ENCODE measurements at places on chromosomes 5 and 9.
A peak's percentile ranks its signal among the peaks of the same experiment; 100 is the strongest.

DNA sequence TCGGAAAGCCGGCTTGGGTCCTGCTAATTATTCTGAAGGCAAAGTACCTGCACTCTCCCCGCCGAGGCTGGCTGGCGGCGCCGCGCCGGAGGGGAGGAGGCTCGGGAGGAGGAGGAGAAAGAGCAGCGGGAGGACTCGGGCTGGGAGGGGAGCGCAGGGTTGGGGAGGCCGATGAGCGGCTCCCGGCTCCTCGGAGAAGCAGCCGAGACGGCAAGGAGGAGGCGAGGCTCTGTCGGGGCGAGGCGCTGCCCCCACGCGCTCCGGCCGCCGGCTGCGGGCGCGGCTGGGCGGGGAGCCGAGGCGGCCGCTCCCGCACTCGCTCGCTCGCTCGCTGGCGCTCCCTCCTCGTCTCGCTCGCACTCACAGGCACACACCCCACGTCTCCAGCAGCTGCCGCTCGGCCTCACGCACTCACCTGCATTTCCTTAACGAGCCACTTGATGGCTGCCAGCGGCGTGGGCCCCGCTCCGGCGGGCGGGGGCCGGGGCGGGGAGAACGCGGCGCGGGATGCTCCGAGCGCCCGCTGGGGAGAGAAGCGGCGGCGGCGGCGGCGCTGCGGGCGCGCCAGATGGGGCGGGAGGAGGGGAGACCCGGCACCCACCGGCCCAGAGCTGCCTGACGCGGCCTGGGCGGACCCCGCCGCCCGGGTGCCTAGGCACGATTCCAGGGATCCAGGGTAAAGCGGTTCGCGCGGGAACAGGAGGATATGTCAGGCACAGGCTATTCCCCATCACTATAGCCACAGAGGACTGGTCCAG, at the start of gene PTPRD:
Gene PTPRD, minus strand, starts transcription at position 362 of the 758 bp plus-strand sequence.
- no peak for DNase-seq

DNA sequence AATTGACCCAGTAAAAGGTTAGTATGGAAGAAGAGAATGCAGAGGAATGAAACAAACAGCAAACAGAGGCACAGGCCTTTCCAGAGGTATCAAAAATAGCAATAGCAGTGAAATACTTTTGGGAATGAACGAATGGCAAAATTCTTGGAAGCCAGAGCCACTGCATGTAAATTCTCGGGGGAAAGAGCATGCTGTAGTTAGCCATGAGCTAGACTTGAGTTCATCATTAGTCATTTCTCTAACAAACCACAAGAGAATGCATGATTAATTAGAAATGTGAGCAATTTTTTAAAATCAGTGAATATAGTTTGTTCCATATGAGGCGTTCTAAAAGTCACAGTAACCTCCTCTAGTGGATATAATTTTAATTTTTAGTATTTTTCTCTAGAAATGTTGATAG, 170.3 kb upstream of the PRR16 start:
- DNase-seq, result no peak

DNA sequence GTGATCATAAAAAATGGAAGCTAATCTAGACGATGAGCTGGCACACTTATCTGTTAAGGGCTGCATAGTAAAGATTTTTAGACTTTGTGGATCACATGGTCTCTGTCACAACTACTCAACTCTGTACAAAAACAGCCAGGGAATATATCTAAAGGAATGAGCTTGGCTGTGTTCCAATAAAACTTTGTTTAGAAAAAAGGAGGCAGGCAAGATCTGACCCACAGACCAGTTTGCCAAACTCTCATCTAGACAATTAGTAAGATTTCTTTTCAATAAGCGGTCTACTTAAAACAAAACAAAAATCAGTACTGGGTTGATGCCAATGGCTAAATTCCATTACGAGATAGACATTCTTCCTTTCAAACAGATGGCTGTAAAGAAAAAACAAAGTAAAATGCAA, 53.0 kb upstream of the RETREG1 start:
- DNase-seq, result no peak

- DNase-seq, result no peak
These were observed 97.9 kb upstream of the MAMDC2 start for GRCh38 chr9:69945671-69946141.

GRCh38 chr9:1453636-1454035, 403.5 kb downstream of the DMRT2 start:
- DNase-seq, result no peak

DNA sequence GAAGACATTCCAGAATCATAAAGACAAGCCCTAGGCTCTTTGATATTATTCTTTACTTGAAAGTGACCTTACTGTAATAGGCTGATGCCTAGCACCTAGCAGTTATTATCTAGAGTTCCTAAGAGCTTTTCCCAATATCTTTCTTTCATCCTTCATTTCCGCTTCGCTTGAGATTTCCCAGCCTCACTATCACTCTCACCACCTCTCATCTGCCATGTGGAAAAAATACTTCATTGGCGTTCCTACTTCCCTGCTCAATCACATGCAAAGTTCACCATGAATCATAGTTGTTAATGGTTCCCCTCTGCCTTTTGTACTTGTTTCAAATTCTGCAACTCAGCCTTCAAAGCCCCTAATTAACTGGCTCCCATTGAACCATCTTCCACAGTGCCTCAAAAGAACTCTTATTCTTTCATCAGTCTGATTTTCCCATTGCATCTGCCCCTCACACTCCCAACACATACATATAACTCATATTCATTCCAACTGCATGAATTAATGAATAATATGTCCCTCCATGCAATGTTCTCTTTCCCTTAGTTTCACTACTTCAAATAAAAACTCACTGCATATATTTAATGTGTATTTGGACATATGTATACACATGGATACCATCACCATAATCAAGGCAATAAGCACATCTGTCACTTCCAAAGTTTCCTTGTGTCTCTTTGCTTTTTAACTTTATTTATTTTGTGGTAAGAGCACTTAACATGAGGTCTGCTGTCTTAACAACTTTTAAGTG, 221.6 kb downstream of the PARP8 start:
- no peak for DNase-seq

DNA sequence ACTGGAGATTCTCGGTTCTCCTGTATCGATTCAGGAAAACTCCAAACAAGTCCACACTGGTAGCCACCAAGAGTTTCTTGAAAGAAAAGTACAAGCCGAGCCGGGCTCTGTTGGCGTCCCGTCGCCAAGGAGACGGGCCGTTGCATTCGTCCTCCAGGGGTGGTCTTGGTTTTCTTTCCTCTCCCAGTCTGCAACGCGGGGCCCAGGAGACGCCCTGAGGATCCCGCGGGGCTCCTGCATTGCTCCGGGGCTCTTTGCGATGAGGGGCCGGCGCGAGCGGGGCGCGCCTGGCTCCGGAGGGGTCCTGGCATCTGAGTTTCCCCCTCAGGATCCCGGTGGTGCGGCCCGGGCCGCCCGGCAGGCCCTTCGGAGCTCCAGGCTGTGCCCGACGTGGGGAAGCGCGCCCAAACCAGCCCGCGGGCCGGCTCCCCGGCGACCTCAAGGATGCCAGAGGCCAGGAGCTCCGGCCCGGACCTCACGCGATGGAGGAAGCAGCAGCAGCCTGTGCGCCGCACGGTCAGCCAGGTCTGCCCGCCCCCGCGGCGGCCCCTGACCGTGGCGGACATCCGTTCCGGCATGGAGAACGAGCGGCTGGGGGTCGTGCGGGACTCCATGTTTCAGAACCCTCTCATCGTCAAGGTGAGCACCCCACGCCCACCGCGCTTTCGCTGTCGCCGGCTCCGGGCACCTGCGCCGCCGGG, at the start of gene CFAP77:
Gene CFAP77, plus strand, starts transcription at position 384 of the 701 bp plus-strand sequence. Its CDS starts 61 bp downstream, at position 445.
- DNase-seq, result peak; percentile 41

- no peak for DNase-seq
These were observed 1.7 kb downstream of the SNCB start for GRCh38 chr5:176628406-176629228.

DNA sequence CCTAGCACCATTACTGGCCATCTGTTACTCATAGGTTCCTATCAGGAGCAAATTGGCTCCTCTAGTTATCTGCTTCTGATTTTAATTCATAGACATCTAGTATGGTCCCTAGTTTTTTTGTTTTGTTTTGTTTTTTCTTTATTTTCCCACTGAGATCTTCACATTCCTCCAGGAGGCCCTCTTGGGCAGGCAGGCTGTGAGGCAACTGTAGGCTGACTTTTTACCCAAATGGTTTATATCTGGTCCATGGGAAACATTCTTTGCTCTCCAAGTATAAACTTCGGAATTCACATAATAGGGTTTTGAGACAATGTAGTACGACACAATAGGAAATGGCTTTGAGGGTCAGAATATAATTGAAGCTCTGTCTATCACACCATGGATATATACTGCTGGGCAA, 250.9 kb upstream of the DAB2 start:
- DNase-seq, result no peak

DNA sequence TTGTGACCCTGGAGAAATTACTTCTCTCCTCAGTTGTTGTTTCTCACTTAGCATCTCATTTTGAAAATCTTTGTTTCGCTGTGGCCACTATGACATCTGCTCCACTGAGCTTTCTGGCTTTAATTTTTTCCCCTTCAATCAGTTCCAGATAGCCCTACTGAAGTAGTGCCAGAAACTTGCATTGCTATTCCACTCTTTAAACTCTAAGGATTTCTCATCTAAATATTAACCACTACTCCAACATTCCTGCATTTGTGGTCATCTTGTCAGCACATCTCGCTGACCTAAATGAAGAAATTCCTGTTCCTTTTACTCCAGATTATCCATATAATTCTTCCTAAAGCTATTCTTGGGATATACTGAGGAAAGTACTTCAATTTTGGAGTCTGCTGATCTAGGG, 15.3 kb upstream of the NOL6 start:
- no peak for DNase-seq

DNA sequence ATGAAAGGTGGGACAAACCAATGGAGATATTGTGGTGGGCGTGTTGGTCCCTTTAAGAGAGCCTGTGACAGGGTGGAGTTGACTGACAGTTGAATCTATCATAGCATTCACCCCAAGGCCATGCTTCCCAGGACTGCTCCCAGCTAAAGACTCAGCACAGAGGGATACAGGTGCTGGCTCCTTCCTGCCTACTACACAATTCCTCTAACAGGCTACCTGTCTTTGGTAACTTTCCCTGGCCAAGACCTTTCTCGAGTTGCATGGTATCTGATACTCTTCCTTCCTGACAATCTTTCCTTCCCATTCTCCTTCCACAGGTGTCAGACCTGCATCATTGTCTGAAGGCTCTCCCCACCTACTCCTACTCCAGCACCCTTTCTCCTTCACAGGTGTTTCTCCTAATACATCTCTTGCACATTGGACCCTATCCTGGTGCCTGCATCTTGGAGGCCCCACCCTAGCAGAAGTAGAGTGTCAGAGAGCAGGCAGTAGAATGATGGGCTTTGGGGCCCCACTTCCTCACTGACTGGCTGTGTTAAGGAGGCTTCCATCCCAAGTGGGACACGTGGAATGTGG, 120.7 kb upstream of the ALDH1B1 start:
- no peak for DNase-seq

DNA sequence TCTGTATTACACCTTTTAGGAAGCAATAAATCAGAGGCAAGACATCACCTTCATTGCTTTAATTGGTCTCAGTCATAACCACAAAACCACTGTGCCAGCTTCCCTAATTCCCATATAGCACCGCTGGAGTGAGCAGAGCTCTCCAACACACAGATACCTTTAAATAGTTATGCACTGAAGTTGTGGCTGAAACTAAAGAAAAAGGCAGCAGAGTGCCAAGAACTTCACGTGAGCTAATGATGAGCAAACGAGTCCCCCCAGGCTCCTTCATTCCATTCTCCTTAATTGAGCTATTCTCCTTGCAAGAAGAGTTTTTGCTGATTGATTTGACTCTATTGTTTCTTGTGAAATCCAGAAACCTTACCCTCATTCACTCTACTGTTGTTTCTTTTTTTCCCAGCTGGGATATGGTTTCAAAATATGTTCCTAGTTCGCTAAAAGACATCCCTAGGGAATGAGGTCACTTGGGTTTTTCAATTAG, 501.5 kb downstream of the SPATA31D1 start:
- DNase-seq, result no peak

GRCh38 chr5:90902651-90903386, 344.2 kb downstream of the ADGRV1 start:
- no peak for DNase-seq

GRCh38 chr5:177300951-177301350, 2.6 kb downstream of the RAB24 start:
- DNase-seq, result no peak

GRCh38 chr9:37437621-37438020, 15.1 kb downstream of the GRHPR start:
- no peak for DNase-seq

- no peak for DNase-seq
These were observed 50.2 kb upstream of the VDAC1 start for GRCh38 chr5:134055015-134055414.

GRCh38 chr5:86917117-86917579, 299.4 kb downstream of the COX7C start:
- DNase-seq, result no peak

- DNase-seq, result no peak
These were observed 133.1 kb downstream of the ADAMTS12 start for GRCh38 chr5:33758737-33759136.

GRCh38 chr9:36721846-36722588, 149.3 kb downstream of the MELK start:
- no peak for DNase-seq

DNA sequence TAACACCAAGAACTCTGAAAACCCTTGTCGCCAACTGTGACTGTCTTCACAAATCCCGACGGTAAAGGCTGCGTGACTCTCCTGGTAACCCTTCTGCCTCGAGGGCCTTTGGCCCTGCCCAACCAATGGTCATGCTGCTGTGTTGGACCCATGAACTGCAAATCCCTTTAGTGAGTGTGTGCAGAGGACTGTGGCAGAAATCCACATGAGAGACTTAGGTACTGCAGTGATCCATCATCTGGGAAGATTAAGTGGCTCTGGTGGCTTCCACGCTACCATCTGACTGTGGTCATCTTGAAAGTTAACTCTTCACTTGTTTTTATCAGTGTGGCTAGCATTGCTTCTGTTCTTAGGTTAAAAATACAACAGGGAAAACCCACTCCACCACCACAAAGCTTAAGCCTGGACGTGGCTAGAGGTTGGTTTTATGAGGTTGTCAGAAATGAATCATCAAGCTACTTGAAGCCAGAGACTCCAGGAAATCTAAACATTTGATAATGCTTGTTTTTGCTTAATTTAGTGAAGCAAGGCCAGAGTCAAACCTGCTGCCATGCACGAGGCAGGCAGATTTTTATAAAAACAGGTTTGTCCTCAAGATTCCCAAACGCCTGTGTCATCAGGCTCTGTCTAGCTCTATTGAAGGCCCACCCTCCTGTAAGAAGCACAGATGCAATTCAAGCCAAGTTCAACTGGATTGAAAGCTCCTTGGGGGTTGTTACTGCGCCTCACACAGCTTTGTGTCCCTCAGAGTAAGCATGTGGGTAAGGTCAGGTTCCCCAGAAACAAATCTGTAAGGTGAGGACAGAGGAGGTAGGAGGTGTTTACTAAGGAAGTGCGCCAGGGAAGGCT, 52.7 kb upstream of the ERCC6L2 start:
- no peak for DNase-seq

- no peak for DNase-seq
These were observed 35.1 kb downstream of the SLIT3 start for GRCh38 chr5:169265888-169266287.

DNA sequence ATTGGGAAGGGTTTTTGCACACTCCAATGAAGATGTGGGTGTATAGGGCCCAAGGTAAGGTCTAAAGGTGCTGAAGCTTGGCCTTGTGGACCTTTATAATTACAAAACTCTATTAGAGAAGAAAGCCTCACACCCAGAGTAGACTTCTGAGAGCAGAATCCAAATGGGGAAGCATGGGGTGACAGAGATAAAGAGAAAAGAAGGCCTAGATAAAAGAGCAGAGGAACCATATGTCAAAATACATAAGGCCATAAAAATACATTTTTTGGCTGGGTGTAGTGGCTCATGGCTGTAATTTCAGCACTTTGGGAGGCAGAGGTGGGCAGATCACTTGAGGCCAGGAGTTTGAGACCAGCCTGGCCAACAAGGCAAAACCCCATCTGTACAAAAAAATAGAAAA, 27.4 kb upstream of the TCERG1 start:
- no peak for DNase-seq
